ENCODE measurements at places on chromosomes 12 and 14.

- no peak for DNase-seq
Measured at GRCh38 chr12:71566655-71567054, 97.0 kb downstream of the ZFC3H1 start.

DNA sequence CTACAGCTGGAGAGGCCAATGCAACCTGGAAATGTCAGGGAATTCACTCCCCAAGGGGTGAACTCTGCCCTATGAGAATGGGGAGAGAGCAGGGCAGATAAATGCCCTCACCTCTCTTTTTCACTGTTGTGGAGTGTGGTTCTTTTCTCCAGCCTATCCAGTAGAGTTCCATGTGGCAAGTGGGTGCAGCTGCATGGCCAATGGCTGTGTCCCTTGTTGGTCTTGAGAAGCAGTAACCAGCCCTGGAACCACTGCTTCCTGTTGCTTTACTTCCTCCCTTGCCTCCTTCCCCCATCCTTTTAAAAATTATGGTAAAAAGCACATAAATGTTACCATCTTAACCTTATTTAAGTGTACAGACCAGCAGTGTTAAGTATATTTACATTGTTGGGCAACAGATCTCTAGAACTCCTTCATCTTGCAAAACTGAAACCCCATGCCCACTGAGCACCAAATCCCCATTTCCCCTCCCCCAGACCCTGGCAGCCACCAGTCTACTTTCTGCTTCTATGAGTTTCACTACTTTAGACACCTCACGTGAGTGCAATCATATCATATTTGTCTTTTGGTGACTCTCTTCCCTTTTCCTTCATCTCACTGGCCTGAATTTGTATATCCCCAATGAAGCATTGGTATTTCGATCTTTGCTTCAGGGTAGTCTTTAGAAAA lies 77.0 kb upstream of the GRIP1 start:
- no peak for DNase-seq

- no peak for DNase-seq
Measured at GRCh38 chr12:24719293-24719721, 229.6 kb downstream of the BCAT1 start.

DNA sequence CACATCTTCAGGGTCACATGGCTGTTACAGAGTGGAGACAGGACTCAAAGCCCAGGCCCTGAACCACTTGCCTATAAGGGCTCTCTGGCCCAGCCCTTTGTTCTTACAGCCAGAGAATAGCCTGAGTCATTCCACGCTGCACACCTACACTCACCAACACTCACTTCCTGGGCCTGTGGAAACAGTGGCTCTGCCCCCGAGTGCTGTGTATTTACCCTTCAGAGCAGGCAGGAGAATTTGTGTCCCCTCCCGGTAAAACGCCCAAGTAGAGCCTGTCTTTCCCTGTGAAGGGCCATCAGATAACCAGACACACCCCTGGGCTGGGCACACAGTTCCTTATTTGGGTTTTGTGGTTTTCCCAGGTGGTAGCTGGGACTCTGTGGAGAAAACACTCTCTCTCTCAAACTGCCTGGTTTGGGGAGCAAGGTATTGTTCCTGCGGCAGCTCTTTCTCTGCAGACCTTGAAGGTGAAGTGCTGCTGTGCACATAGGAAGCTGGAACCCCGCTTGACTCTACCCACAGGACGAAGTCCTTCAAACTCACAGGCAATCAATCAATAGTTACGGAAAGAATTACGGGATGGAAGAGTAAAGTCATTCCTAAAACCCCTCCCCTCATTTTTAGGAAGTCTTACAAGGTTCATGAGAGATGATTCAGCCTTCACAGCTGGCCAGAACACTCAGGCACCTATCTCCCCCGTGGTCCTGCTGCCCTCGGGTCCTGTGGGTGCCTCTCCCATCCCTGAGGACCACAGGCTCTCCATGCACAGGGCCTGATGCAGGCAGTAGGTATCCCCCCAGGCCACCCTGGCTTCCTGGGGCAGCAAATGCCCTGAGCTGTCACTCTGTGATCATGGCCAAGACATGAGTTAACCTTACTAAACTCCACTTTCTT lies 20.3 kb downstream of the FIGNL2 start:
- no peak for DNase-seq

- DNase-seq, result no peak
Measured at GRCh38 chr14:70422538-70422937, 5.6 kb upstream of the SYNJ2BP start.

DNA sequence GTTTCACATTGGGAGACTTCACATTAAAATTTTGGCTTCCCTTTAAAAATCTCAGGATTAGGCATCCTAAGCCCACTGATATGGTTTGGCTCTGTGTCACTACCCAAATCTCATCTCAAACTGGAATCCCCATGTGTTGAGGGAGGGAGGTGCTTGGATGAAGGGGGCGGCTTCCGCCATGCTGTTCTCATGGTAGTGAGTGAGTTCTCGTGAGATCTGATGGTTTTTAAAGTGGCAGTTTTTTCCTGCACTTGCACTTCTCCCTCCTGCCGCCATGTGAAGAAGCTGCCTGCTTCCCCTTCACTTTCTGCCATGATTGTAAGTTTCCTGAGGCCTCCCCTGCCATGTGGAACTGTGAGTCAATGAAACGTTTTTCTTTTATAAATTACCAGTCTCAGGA lies 65.7 kb upstream of the PLXNC1 start:
- no peak for DNase-seq

- no peak for DNase-seq
Measured at GRCh38 chr12:24945845-24946244, 3.1 kb downstream of the BCAT1 start.

GRCh38 chr12:57735952-57736740 lies 2.4 kb downstream of the AGAP2 start:
- DNase-seq, result no peak

GRCh38 chr14:52706286-52706685 lies 714 bp upstream of the PSMC6 start:
- no peak for DNase-seq

GRCh38 chr14:94805680-94806288 lies 35.9 kb upstream of the GSC start:
- DNase-seq, result no peak

DNA sequence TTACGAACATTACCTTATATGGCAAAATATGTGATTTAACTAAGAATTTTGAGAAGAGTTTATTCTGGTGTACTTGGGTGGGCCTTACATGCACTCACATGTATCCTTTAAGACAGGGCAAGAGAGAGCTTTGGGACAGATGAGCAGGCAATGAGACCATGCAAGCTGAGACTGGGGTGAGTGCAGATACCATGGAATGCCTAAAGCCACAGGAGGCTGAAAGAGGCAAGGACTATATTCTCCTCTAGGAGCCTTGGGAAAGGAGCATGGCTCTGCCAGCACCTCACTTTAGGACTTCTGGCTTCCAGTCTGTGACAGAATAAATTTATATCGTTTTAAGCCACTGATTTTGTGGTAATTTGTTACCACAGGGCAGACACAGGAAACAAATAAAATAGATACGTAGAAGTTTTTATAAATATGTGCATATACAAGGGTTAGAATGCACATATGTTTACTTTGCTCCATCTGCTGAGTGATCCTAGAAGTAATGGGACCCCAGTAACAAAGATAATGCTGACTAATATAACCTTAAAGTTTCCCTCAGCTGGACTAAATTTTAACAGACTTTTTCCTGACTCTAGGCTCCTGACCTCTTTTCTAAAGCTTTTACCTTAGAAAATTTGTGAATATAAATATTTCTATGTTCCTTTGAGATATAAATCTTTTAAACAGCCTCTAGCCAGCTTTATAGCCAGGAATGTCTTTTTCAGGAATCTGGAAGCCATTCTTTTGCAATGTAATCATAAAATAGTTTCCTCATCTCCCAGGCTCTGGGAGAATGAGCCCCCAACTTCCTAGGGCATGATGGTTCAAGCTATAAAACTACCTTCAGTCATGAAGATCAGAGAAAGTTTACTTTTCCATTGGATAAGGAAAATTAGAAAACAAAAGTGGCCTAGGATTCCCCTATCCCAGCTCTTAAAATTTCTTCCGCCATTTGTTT lies 216.8 kb downstream of the PPFIA2 start:
- DNase-seq, result no peak

DNA sequence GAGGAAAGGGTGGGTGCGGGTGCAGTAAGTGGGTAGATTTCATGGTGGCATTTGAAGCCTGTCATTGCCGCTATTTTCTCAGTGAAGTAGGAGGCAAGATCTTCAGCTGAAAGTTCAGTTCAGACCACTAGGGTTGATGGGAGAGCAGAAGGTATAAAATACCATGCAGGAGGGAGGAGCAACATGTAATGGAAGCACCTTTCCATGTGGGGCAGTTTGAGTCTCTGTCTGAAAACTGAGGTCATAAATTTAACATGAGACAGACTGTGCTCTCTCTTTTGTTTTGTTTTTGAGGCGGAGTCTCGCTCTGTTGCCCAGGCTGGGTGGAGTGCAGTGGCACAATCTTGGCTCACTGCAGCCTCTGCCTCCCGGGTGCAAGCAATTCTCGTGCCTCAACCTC lies 22.7 kb downstream of the LRRC74A start:
- DNase-seq, result no peak

- no peak for DNase-seq
Measured at GRCh38 chr12:4134448-4135263, 138.9 kb upstream of the CCND2 start.

DNA sequence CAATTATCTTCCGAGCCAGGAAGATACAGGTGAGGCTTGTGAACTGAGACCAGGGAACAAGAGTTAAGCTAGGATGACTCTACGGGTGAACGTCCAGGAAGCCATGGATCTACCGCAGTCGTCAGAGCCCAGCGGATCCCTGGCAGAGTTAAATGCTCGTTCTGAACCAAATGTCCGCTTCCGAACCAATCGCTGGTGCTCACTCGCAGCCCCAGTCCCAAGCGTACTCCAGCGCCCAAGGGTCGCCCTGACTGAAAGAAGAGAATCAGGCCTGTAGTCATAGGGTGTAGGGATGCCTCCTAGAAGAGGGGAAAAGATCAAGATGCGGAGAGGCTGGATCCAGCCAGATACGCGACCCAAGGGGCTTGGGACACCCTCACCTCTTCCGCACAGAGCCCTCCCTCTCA lies 283 bp downstream of the VIPAS39 start:
- DNase-seq, result no peak

DNA sequence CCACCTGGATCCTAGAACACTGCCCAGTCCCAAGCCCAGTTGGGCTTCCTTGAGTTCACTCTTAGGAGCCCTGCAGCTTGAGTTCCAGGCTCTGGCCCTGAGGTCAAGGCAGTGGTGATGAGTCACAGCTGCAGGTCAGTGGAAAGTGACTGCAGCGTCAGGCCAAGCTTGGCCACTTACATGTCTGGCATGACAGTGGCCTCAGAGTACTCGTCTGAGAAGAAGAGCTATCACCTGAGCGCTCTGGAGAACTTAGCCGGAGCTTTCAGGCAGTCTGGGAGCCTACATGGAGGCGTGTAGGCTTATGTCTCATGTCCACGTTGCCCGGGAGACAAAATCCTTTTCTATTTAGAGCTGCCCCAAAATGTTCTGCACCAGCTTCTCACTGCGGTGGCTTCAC lies 75.6 kb downstream of the ARL6IP4 start:
- no peak for DNase-seq

GRCh38 chr14:74918380-74918779 lies 4.7 kb downstream of the RPS6KL1 start:
- no peak for DNase-seq

DNA sequence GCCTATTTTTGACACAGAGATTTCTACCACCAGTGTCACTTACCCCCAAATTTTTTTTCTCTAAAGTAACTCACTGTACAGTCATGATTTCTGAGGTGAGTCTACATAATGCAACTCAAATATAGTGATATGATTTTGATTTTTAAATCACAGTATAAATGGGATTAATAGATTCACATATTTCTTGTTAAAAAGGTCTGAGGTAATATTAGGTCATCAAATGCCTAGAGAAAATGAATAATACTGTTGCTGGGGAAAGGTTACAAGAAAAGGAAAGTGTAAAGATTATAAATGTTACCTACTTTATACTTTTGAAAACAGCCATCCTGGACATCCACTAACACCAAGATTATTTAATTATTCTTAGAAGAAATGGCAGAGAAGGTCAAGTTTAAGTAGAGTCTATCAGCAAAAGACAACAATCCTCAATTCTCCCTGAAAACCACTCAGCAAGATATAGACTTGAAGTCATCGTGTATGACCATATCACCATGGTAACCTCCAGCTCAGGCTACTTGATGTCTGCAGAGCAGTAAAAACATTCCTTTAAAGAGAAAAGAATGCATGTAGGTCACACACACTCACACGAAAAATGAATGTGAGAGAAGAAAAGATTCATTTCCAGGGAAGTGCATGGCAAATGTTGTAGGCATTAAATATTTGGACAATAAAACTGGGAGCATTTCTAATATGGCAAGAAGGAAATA lies 58.7 kb downstream of the CCDC59 start:
- no peak for DNase-seq

DNA sequence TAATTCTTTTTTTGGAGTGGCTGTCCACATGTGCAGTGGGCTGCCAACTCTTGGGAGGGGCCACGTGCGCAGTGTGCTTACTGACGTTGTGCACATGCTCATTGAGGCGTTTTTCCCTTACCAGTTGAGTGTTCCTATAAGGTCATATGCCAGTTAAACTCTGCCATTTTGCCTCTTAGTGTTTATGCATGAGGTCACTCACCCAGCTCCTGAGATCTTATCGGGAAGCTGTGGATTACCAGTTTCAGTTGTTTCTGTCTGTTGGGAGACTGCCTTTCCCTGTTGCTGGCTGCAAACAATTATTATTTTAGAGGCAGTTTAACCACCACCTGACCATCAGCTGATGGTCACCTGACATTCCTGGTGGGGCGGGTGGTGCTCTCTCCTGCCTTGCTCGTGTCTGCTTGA lies 16.1 kb upstream of the KIF21A start:
- no peak for DNase-seq

GRCh38 chr12:70847871-70848270 lies 72.7 kb downstream of the PTPRR start:
- no peak for DNase-seq

GRCh38 chr14:98952593-98953350 lies 319.2 kb downstream of the BCL11B start:
- DNase-seq, result no peak

DNA sequence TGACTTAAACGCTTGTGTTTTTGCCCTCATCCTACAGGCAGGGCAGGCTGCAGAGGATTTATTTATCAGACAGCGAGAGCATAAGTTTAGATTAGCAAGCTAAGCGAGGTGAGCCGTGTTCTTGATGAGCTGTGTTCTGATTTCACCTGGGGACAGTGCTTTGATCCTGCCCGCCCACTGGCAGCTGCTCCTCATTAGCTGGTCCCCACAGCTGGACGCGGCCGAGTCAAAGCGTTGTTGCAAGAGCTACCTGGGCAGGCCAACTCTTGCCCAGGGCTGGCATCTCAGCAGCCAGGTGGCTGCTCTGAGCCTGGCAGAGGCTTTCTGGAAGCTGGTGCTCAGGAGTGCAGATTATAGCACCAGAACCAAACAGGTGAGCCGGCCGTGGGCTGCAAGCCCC lies 46.8 kb upstream of the BEGAIN start:
- no peak for DNase-seq

- no peak for DNase-seq
Measured at GRCh38 chr12:100138803-100139098, 3.9 kb downstream of the BLTP3B start.
